Activated T-cell treated with anti-CD3 and anti-CD28 coated beads for 48 hours (primary cell): ENCODE measurements at places on chromosomes 1 and 21.

GRCh38 chr1:236734141-236734765, 48.0 kb downstream of the ACTN2 start:
- no peak for DNase-seq

DNA sequence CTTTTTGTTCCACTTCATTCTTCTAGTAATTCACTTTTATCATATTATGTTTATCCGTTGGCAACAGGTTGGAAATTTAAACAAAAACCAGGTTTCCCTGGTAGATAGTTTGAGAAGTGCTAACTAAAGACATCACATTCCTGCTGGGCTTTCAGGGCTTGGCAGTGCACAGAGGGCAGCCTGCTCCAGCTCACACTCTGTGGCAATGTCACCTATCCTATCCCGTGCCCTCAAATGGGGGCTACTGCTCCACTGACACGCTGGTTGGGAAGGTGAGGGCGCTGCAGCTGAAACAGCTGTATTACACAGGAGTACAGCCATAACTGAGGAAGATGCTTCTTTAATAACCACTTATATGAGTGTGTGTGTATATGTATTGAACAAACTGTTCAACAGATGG, 49.7 kb downstream of the RCAN1 start:
- no peak for DNase-seq

DNA sequence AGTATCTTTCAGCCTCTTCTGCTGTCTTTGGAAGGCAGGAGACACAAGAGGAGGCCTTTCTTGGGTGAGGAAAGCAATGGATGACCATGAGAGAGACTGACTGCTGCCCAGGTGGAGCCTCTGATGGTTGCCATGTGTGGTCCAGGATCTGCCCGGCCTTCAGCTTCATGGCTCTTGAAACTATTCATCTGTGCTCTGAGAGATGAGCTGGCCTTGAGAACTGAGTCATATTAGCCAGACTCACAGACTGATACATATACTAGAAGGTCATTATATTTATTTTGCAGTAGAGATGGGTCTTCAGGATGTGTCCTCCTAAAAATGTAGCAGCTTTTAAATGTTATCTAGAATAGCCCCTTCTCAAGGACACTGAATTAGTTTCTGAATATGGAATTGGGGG, 33.7 kb downstream of the PTGFRN start:
- no peak for DNase-seq

- no peak for DNase-seq
These were observed 20.3 kb downstream of the SUSD4 start for GRCh38 chr1:223343692-223344091.

DNA sequence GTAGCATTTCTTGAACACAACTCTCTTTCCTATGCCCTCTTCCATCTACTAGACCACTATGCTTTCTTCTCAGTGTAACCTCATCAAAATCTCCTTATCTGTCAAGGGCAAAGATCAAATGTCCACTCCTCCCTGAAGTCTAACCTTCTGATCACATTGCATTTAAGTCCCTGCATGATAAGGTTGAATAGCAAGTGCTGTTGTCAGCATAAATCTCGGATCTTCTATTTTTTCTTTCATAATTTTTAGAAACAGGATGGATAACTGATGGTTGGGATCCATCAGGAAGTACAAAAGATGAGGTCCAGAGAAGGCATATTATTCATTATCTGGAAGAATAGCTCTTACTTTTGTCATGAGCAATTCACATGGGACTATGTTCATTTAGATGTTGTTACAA, 41.0 kb downstream of the KCNT2 start:
- DNase-seq, result no peak

DNA sequence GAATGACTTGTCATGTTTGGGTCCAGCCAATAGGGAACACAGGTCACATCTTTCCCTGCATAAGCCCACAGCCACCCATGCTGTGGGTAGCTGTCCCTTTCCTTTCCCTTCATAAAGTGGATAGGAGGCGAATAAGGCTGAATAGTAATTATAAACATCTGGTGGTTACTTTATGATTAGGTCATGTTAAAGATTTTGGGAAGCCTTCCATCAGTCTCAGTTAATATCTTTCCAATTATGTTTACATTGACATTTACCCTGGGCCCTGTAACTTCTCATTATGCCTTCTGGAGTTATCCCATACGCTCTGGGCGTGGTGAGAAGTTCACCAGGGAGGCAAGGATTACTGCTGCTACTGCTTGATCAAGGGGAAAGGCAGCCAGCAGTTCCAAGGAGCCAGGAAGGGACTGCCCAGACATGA, 197.2 kb downstream of the HLX start:
- no peak for DNase-seq

GRCh38 chr1:214853340-214853739, 229.2 kb upstream of the KCNK2 start:
- no peak for DNase-seq

DNA sequence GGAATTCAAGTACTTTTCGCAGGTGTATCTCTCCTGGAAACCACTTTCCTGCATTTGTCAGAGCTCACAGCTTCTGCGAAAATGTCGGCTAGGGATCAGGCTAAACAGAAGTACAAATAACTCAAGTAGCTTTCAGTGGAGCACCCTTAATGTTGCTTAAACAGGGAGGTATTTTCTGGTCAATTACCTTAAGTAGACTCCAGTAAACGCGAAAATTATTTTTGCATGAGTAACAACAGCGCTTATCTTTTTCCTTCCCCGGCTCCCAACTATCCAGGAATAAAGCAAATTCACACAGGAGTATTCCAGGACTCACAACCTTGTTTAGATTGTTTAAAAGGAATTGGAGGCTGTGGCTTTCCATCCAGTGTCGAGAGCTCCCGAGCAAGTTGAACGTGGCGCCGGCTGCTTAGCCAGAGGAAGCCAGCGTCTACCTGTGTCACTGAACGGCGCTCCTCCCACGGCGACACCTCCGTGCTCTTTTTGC, 7.3 kb upstream of the SIM2 start:
- DNase-seq, result no peak

DNA sequence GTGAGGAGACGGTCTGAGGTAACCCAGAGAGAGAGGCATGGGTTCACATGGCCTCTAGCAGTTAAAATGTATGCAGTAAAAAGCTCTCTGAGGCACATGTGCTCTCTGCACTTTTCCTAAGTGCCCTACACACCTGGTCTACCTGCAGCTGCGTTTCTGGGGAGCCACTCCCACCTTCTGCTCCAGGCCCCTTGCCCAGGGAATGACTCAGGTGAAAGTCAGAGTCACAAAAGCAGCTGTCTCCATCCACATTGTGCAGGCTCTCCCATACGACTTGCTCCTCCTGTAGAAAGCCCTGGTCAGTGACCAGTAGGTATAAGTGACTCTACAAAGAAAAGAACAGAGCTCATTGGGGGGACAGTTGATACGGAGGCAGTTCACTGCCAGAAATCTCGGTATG, 8.8 kb downstream of the MINDY1 start:
- no peak for DNase-seq

GRCh38 chr1:169044296-169044695, 62.2 kb upstream of the ATP1B1 start:
- no peak for DNase-seq

- no peak for DNase-seq
These were observed 250.2 kb downstream of the NPHP4 start for GRCh38 chr1:5742032-5742431.

DNA sequence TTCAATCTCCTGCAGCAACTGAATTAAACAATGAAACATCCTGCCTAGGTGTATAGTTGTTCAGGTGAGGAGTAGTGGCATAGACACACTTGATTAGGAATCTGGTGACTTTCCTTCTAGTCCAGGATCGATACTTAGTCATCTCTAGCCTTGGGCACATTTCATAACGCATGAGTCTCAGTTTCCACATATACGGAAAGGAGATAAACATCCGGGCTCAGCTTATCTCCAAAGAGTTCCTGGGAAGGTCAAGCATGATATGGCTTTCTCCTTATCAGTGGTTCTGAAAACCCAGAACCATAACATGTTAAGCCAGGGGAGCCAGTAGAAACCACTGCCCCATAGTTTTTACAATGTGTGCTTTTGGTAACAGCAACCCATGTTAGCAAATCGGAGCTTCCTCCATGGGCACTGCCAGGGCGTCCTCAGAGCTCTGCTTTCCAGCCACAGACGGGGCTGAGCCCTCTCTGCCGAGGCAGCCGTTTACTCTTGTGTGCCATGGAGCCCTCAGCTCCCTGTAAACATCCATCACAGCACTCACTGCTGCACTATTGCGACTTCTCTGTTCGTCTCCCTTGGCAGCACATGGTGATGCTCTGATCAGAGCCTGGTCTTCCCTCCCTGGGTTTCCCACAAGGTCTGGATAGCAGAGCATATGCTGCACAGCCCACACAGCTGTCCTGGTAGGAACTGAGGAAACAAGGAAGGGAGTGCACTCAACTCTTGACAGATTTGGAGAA, 34.6 kb downstream of the RUNX1 start:
- DNase-seq, result no peak

GRCh38 chr1:6909401-6909800, 124.1 kb downstream of the CAMTA1 start:
- no peak for DNase-seq

GRCh38 chr21:23455676-23456075, 2151.6 kb downstream of the MRPL39 start:
- no peak for DNase-seq

GRCh38 chr1:155195201-155196102, 12.2 kb downstream of the THBS3 start:
- DNase-seq, result no peak

GRCh38 chr21:42220138-42220701, 1.3 kb downstream of the ABCG1 start:
- DNase-seq, result peak; percentile 36

- DNase-seq, result no peak
These were observed 2.3 kb downstream of the MYOG start for GRCh38 chr1:203083463-203083921.

- no peak for DNase-seq
These were observed 42.0 kb downstream of the S1PR1 start for GRCh38 chr1:101278845-101279244.

- DNase-seq, result no peak
These were observed 65.5 kb upstream of the SLC45A1 start for GRCh38 chr1:8252266-8252951.

DNA sequence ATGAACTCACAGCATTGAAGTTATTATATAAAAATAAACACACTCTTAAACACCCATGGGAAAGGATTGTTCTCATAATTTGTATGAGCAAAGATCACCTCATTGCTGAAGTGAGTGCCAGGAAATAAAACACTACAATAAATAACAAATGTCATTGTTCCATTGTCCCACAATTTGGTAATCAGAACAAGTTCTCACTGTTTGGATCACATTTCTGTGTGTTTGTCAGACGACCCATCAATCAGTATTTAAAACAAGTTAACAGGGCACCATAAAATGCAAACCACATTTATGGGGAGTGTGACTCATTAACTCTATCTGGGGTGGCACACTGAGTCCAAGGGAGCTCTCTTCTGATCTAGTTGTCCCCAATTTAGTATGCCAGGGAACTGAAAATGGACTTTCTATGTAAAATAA, 124.5 kb downstream of the PTPRC start:
- no peak for DNase-seq

DNA sequence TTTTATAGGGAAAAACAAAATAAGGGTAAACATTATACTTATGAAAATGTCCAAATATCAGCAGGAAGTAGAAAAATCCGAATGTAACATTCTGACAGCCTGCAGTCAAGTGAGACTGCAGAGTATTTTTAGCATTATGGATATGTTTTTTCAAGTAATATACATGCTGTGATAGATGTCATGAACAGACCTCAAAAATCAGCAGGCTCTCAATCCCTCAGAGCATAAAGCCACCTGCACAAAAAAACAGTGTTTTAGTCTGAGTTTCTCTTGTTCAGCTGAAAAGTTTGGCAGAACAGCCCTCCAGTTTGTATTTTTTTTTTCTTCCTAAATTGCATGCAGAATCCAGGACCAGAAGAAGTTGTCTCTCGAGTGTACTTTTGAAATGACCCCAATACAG, 219.1 kb upstream of the FMN2 start:
- DNase-seq, result no peak

- no peak for DNase-seq
These were observed 55.6 kb upstream of the PPP2R5A start for GRCh38 chr1:212229654-212230053.

DNA sequence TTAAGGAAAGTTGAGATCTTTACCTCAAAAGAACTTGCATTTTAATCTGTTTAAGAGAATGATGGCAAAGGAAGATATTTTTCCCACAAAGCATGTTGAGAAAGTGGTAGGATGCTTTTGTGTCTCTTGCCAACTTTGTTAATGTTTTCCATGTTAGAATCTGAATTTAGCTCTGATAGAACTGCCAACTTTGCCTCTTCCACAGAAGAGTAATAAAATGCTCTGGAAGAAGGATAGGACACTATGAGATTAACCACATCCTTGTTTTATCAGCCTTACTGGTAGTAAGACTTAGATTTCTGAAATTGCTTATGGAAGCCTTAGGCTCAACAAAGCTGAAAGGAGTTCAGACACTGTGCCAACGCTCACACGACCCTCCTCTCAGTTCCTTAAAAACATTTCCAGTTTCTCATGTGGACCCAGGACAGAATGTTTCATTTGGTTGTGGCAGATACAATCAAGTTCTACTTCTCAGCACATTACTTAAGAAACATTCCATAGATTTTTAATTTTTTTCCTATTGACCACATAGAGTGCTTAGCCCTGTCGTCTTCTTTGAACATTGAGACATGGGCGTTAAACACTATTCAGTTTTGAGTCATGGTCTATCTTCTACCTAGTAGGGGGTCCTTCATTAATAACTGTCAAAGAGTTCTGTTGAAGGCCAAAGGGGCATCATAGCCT, 59.0 kb downstream of the MTR start:
- no peak for DNase-seq

DNA sequence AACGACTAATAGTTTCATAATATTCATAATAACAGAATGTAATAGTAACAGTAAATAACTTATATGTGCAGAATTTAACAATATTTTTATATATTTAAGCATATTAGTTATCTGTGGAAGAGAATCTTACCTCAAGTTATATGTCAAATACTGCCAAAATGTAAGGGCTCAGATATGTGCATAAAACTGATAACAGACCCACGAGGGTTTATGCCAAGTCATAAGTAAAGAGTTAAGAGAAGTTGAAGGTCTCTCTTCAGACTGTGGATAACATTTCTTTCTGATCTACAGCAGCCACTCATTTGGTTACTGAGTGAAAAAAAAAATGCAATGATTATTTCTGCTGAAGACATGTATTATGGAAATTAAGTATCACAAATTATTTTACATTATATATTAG, 1167.8 kb upstream of the NCAM2 start:
- DNase-seq, result no peak

GRCh38 chr1:204701229-204701628, 15.7 kb upstream of the LRRN2 start:
- no peak for DNase-seq
